Endothelial cell (in vitro differentiated cells): ENCODE measurements at places on chromosomes 1 and 21. TPM values are rescaled to one million over a fixed set of nuclear protein-coding genes. Genes with fewer than 3 reads are reported as not detected.

Gene EXO1
- 6.5 TPM for total RNA-seq

Gene HENMT1
- 10.5 TPM for total RNA-seq

Gene S100A11
- total RNA-seq, result 1,124 TPM

Gene FNBP1L
- total RNA-seq, result 107 TPM

Gene PRXL2B
- total RNA-seq, result 35.6 TPM

Gene LCE1F
- total RNA-seq, result not detected

Gene LAMC2
- 2.3 TPM for total RNA-seq

DNA sequence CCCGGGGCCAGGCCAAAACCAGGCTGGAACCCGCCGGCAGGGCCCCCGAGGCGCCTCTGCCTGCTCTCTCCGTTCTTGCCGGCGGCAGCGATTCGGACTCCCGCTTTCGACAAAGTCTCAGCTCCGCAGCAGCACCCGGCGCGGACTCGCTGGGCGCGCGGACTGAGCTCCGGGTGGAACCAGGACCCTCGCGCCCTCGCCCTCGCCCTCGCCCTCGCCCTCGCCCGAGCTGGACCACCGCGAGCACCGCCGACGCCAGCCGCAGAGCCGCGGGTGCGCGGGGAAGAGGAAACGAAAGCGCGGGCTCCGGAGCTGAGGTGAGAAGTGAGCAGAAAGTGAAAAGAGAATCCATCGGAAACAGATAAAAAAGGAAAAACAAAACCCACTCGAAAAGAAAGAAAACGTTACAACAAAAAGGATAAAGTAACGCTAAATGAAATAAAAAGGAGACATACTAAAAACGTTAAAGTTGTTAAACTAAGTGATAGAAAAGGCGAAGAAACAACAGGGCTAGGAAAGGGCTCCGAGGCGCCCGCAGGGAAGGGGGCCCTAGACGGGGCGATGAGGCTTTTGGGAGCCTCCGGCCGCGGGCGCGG, 64.9 kb downstream of the MEF2D start:
- no peak for DNase-seq

DNA sequence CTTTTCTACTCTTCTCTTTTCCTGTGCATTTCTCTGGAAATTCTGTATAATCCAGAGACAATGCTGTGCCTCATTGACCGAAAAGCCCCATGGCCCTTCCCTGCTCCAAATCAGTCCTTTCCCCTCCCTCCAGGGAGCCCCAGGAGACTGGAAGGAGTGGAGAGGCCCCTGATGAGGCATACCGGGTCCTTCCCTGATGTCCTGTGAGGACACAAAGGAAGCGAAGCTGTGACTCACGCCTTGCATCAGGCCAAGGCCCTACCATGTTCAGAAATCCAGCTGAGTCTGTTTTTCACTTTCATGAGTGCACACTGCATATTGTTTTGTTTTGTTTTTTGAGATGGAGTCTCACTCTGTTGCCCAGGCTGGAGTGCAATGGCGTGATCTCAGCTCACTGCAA, 38.7 kb upstream of the BECN2 start:
- no peak for DNase-seq

DNA sequence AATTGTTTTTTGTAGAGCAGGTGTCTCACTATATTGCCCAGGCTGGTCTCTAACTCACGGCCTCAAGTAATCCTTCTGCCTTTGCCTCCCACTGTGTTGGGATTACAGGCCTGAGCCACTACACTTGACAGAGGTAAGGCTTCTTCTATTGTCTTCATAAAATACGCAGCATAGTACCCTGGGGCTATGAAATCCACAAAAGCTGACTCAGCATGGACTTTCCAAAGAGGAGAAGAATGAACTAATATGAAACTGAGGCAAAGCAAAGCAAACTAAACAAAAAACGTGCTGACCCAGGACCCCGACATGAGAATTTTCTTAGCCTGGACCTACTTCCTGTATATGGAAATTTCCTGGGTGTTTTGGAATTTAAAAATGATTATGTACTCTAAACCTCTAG, 18.5 kb upstream of the ATP13A2 start:
- no peak for DNase-seq

DNA sequence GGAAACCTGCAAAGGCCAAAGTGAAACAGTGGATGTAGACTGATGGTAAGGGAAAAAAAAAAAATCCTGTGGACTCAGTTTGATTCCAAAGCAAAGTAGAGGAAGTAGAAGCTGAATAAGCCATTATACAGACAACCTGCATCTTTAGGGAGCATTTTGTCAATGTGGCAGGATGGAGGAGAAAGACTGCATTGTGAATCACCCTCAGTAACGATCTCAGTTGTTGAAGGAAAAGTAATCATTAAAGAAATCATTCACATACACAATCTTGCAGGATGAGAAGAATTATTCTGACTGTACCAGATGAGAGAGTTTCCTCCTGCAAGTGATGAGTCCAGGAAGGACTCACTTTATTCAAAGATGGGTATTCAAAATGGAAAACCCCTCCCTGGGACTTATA, 45.1 kb upstream of the TRIM67 start:
- DNase-seq, result no peak

GRCh38 chr1:64581843-64582185, 111.9 kb downstream of the CACHD1 start:
- DNase-seq, result no peak

DNA sequence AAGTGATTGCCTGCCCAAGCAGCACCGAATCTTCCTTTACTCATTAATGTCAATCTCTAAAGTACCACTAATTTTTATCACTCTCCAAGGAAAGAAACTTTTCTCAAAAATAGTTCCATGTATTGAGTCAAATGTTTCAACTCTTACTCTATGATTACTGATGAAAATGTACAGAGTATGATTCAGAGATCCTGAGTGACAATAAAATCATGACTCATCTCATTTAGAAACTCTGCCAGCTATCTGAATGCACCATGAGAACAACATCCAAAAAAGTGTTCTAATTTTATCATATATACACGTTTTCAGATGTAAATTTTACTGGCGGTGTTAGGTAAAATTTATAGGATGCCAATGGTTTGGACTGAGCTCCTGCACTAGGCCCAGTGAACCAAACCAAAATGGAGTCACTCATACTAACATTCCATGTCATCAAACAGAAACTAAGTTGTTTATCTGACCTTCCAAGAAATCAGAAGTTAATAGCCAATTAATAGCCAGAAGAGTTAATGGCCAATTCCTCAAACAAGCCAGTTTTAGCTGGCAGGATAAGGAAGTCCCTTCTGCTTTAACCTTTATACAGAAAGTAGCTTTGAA, 22.6 kb downstream of the PLPPR5 start:
- DNase-seq, result no peak

- no peak for DNase-seq
These were observed 51.0 kb downstream of the ADARB1 start for GRCh38 chr21:45125357-45125756.

DNA sequence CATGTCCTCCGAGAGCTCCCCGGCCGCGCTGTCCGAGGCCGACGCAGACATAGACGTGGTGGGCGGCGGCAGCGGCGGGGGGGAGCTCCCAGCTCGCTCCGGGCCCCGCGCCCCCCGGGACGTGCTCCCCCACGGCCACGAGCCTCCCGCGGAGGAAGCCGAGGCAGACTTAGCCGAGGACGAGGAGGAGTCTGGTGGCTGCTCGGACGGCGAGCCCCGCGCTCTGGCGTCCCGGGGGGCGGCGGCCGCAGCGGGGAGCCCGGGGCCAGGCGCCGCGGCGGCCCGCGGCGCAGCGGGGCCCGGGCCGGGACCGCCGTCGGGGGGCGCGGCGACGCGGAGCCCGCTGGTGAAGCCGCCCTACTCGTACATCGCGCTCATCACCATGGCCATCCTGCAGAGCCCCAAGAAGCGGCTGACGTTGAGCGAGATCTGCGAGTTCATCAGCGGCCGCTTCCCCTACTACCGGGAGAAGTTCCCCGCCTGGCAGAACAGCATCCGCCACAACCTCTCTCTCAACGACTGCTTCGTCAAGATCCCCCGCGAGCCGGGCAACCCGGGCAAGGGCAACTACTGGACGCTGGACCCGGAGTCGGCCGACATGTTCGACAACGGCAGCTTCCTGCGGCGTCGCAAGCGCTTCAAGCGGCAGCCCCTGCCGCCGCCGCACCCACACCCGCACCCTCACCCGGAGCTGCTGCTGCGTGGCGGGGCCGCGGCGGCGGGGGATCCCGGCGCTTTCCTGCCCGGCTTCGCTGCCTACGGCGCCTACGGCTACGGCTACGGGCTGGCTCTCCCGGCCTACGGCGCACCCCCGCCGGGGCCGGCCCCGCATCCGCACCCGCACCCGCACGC, 547 bp downstream of the FOXD2 start:
- no peak for DNase-seq

DNA sequence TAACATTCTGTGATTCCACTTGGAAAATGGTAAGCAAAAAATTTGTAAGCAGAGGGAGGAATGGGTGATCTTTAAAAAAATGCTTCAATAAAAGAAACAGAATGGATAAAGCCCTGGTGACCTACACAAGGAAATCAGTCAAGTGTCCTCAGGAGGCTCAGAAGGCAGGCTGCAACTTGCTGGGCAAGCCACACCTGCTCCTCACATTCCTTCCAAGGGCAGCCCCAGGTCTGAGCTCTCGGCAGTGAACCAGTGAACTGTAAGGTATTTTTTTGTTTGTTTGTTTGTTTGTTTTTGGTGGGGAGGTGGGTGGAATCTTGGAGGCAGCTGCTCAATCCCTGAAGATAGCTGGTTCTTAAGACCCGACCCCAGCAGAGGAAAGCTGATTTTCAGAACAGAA, 4.4 kb downstream of the TACSTD2 start:
- DNase-seq, result no peak
